Stimulated activated CD8-positive, alpha-beta memory T cell treated with anti-CD3 and anti-CD28 coated beads, Interleukin-2, amount 100 ng/mL, for 48 hours (primary cell): ENCODE measurements at places on chromosomes 12 and 14.
A peak's percentile ranks its signal among the peaks of the same experiment; 100 is the strongest.

- no peak for DNase-seq
Measured at GRCh38 chr14:55440385-55440784, at the start of gene TBPL2. Gene TBPL2, minus strand, starts transcription at chr14:55440616. Its CDS starts 167 bp downstream, at chr14:55440449.

DNA sequence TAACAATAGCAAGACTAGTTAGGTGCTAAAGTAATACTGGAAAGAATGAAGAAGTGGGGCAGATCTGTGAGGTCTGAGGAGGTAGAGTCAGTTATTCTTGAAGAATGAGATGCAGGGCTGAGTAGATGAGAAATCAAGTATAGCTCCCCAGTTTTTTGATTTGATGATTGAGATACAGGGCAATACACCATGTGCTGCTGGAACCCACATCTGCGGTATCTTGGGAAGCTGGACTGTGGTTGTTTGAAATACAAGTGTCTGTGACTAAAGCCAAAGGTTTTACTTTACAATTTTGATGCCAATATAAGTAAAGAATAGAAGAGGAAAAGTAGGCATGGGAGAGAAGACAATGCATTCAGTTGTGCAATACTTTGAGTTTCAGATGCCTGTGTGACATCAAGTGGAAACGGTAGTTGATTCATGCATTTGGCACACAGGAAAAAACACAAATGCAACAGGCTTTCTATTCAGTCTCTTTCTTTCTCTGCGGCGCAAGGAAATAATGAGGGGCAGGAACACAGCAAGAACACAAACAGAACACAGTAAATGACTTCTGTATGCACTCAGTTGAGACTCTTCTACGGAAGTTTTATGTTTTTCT is 190.2 kb upstream of the SLC38A2 start:
- no peak for DNase-seq

DNA sequence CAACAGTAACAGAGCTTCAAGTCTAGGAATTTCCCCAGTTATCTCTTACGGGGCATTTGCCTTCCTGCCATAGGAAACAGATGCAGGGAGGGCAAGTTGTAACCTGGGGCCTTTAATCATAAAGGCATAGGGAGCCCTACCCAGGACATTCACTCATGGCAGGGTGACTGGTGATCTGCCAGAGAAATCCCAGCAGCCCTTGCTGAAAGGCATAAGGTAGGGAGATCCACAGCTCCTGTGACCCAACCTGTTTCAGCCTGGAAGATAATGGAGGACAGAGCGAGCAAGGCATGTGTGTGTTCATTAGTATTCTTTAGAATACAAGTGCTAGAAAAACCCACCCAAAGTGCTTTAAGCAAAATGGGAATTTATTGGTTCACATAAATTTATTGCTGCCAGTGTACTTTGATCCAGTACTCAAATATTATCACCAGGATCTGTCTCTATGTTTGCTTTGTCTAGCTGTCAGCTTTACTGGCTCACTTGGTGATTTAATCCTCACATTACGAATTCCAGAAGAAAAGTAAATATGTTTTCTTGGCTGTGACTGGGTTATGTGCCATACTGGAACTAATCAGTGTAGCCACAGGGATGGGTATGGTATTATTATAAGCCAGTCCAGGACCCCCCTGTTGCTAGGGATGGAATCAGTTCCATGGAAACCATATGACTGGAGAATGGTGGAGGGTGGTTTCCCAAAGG is 21.1 kb upstream of the AKAP6 start:
- DNase-seq: no peak

DNA sequence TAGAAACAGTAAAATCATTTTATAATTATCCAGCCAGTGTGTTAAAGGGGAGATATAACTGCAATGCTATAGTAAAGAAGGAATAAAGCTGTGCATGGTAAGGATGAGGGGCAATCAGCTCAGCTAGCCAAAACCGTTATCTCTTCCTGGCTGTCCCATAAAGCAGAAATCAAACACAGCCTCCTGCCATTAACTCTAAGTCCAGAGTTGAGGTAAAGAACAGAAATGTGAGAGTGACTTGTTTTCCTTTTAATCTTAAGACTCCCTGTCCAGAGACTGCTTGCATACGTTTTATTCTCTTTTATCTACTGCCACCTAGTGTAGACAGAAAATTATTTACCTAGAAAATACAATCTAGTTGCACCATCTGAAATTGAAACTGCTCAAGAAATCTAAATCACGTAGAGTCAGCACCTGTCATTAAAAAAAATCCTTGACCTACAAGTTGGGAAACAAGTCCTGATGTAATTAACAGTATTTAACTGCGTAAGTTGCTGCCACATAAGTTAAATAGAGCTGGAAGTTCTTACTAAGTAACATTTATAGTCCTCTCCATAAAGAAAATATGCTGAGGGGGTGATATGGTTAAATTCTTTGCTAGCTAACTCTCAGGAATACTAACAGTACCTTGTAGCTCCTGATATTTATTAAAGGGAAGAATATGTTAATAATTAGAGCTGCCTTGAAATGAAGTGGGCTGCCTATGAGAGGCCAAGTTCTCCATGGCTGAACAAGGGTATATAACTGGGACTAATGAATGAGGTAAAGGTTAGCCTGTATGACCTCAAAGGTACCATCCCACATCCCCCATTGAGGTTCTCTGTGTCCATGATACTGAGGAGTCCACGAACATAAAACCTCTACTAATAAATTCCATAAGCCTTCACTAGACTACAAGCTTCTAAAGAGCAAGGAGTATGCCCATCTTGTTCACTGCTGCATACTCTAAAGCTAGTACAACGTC is 62.7 kb downstream of the GALNT4 start:
- no peak for DNase-seq

DNA sequence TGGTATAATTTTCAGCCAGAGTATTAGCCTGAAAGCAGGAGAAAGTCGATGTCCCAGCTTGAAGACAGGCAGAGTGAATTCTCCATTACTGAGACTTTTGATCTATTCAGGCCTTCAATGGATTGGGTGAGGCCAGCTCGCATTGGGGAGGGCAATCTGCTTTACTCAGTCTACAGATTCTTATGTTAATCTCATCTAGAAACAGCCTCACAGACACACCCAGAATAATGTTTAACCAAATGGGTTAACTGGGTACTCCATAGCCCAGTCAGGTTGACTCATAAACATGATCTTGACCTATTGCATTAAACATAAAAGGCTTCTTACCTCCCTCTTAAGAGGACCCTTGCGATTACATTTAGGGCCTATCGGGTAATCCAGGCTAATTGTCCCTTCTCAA is 118.0 kb downstream of the KTN1 start:
- no peak for DNase-seq

GRCh38 chr12:111035578-111036301 is 115.4 kb upstream of the MYL2 start:
- DNase-seq: no peak

DNA sequence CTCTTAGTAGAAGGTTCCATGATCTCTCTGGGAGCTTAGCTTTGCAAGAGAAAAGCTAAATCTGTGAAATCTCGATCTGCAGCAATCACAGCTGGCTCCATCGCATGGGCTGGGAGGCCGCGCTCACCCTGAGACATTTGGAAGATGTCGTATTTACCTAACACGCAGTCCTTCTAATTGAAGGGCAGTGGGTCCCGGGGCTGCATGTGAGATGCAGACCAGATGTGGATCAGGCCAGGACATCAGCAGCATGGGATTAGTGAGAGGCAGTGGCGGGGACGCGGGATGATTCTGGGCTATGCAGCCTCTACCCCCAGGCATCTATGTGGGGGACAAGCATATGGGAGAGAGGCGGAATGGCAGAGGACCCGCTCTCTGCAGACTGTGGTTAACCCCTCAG is 312.4 kb upstream of the RTL1 start:
- no peak for DNase-seq

DNA sequence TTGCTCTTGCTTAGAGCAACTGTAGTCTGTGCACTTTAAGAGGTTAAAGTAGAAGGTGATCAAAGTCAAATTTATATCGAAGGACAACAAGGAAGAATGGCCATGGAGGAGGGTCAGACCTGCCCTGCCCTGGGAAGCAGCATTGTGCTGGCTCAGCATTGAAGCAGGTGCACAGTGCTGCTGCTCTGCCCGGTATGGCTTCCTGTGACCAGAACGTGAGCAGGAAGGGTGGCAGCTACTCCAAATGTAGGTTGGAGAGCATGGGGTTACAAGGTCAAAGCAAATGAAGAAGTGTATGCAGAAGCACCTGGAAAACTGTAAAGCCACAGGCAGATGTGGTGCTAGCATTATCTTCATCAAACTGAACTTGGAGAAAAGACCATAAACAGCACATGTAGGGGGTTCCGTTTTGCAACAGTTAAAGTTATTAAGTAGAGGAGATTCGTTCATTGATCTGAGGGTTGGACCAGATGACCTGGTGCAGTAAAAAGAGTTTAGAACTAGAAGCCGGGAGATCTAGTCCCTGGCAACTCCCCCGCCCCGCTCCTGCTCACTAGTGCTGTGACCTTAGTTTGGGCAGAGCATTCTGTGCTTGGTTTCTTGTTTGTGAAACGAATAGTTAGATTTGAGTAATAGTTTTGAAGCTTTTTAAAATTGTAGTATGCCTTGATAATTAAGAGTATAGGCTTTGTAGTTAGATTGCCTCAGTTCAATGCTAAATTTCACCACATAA is 84.2 kb downstream of the SCN8A start:
- DNase-seq: no peak

- no peak for DNase-seq
Measured at GRCh38 chr12:98373025-98373554, 142.3 kb upstream of the TMPO start.

- DNase-seq: no peak
Measured at GRCh38 chr12:105359856-105360255, 29.4 kb downstream of the C12orf75 start.

DNA sequence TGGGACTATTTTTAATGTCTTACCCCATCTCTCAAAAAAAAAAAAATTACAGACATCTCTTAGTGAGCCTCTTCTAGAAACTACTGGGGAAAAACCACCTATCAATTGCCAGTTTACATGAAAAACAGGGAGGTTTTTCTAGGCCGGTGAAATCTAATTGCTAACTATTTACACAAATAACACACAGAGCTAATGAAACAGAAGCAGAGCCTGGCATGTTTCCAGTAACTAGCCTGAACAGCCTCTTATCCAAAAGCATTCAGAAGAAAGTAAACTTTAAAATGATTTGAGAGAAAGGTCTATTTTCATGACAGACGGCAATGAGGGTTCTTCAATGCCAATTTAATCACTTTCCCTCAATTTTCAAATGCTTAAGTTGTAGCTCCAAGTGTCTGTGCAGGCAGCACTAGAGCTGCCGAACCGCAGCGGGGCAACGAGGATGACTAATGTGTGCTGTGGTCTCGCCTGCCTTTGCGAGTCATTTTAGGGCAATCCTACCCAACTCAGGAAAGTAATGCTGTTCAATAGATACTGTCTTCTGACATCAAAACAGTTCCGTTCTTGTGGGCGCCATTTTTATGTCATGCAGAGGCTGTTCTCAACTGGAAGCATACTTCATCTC is 84.6 kb downstream of the SETD3 start:
- peak; percentile 25 for DNase-seq

DNA sequence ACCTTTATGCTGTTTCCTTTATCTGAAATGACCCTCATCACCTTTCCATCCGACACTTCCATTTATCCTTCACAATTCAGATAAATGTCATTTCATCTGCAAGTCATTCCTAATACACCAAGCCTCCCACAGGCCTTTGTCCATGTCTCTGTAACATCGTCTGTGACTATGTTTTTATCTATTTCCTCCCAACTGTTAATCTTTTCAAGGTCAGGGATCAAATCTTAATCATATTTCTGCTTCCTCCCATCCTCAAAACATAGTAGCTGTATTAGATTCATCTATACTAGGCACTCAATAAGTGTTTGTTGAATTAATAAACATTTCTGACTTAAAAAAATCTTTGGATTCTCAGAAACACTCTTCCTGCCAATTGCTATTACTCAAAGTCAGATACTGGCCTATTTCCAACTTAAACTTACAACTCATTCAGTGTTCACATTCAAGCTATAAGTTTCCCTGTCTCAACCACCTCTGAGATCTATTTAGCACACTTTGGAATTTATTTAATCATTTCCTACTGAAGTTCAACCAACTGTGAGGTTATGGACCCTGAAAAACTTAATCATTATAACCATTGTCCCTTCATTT is 100.2 kb upstream of the ALX1 start:
- DNase-seq: no peak

- no peak for DNase-seq
Measured at GRCh38 chr12:69837191-69837590, 12.2 kb downstream of the MYRFL start.

DNA sequence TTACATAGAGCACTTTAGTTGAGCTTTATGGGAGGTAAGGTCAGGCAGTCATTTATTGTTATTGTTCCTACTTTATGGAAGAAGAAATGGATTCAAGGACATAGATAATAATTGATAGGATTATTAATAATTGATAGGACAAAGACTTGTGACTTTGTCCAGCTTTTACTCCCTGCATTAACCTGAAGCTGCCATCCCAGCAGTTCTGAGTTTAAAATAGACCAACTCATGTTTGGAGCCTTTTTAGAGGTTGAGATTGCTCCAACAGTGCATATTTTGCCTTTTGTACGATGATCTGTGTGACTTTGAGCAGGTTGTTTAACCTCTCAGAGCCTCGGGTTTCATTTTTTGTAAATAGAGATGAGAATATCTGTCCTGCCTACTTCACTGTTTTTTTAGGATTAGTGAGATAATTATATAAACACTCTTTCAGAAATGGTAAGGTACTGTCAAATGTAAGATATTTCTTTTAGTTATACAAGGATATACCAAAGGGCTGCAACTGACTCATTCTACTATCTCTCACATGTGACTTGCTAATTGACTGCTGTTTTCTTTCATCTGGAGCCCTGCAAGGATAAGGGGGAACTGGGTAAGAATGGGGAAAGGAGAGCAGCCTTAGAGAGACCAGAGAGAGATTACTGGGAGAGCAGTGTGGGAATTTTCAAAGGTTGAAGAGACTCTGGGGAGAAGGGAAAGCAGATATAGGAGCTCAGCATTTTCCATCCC is 15.3 kb downstream of the WDR20 start:
- no peak for DNase-seq

- no peak for DNase-seq
Measured at GRCh38 chr14:22845103-22845394, 8.7 kb downstream of the MMP14 start.

GRCh38 chr12:64625243-64626077 is 15.2 kb downstream of the RASSF3 start:
- DNase-seq: no peak

DNA sequence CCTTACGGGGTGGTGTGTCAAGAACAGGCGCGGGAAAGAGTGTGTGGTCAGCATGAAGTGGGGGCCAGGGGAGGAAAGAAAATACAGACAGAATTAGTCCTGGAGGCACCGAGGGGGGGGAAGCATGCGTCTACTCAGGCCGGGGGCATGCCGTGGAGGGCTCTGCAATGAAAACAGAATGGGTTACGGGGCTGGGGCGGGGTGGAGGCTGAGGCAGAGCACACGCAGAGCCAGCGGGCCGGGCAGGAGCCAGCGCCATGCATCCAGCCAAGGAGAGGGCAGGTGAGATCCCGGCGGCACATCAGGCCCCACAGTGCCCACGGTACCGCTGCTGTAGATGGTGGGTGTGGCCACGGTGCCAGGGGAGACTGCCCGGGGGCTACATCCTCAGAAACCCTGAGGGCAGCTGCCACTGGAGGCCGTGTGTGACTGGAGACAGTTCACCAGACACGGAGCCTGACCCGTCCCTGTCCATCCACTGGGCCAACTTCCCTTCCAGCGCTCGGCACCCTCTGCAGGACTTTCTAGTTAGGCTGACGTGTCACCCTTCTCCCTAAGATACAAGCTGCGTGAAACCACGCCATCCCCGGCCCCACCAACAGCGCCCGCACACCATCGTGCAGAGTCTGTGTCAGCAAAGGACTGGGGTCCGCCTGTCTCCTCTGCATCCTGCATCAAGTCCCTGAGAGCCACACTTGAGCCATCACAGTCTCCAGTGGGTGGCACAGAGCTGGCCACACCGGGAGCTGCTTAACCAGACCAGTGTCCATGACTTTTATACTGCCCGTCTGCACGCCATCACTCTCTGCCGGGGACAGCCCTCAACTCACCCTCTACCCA is 87.4 kb downstream of the PIWIL1 start:
- DNase-seq: no peak
